Sciatic nerve (tissue), 2 donors: ENCODE measurements at places on chromosomes 2 and 18. TPM values are rescaled to one million over a fixed set of nuclear protein-coding genes. Genes with fewer than 3 reads are reported as not detected.

DNA sequence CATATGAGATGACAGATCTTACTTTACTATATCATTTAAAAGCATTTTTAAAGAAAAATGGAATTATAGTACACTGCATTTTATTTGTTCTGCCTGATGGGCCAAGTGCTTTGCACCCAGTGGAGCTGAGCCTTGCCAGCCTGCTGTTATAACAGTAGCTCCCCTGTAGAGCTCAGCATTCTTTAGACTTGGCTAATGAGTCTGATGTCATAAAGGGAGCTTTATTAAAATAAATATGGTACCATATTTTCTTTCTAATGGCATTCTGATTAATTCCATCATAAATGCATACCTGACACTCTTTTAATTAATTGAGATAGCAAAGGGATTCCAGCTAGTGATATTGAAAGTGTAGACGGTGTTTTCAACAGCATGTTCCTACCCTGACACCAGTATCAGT, 40.7 kb downstream of the PARD3B start:
- DNase-seq: no peak

DNA sequence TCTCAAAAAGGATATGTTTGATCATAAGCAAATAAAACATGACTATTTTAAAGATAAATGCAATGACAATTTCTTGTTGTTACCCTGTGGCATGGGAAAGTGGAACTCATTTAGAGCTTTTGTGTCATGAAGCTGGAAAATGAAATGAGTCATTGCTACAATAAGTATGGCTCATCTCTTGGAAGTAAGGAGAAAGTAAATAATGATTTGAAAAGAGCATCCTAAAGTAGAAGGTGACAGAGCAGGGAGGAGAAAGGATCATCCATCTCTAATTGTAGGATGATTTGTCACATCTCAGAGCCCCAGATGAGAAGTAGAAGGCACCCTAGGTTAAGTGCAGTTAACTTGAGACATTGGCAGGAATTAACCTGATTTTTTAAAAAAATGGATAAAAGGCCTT, 200.5 kb downstream of the CPS1 start:
- DNase-seq: no peak

DNA sequence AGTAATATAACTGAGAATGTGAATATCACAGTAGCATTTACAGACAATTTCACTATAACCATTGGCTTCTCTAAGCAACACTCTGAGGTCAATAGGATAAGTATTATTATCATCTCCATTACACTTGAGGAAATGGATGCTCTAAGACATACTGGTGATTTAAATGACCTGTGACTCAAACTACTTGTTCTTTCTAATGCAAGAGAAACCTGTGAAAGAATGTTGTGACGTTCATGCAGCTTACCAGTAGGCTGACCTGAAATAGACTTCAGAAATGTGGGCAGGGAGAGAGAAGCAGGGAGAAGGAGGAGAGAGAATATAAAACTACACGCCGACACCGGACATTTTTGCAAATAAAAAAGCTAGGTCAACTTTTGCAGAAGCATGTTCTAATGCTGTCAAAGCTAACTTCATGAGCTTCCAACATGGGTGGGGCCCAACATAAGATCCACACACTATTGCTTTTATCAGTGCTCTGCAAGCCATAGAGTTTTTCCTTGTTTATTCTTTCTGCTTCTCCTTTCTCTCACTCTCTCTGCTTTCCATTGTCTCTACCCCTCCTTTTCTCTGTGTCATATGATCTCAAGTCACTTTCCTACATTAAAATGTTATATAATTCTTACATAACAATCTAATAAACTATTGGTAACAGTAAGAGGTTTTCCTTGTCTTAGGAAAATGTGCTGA, 217.6 kb upstream of the FN1 start:
- no peak for DNase-seq

DNA sequence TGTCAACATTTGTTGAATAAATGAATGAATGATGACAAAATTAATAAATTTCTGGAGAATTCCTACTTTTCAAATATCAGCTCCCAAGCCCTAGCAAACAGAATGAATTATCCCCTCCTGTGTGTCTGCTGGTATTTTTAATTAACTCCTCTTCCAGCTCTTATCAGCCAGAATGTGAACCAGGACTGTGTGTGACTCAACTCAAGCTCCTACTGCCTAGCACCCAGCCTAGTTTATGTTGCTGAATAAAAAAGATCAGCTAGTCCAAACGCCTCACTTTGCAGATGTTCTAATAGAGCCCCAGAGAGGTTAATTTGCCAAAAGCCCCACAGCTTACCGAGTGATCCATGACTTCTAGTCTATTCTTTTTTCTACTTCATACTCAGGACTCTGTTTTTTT, 50.3 kb downstream of the RABL2A start:
- no peak for DNase-seq

GRCh38 chr2:224442071-224442967, 40.4 kb upstream of the FAM124B start:
- DNase-seq: peak; percentile 63

DNA sequence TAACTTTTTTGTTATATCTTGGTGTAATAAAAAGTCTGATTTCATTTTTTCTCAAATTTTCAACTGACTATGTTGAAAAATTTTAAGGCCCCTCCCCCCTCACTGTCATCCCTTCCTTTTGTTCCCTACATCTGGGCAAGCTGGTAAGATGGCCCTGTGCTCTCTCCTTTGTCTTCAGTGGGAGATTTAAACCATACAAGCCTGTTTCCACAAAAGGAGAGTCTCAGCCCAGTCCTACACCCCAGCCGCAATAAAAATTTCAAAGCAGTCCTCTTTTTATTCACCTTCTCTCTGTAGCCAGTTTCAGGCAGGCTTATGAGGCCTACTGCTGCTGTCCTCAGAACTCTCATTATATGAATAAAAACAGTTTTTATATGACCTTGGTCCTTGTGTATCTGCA, 630.5 kb downstream of the CBLN2 start:
- DNase-seq: no peak

- no peak for DNase-seq
Observed at GRCh38 chr2:227824711-227825110, 11.1 kb downstream of the CCL20 start.

DNA sequence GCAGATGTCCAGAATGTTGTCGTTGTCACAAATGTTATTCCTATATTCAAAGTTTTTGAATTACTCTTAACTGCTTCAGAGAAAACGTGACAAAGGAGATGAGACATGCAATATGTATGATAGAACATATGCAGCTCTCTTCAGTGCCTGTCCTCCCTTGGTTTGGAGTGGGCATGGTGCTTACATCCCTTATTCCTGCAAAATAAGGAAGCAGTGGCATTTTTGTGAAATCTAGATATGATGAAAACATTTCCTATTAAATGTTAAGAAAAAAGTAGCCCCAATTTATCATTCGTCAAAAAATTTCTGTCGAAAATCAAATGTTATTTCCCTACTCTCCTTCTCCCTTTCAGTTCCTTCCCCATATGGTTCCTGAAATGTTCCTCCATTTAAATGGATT, 457.5 kb upstream of the FANCL start:
- no peak for DNase-seq

DNA sequence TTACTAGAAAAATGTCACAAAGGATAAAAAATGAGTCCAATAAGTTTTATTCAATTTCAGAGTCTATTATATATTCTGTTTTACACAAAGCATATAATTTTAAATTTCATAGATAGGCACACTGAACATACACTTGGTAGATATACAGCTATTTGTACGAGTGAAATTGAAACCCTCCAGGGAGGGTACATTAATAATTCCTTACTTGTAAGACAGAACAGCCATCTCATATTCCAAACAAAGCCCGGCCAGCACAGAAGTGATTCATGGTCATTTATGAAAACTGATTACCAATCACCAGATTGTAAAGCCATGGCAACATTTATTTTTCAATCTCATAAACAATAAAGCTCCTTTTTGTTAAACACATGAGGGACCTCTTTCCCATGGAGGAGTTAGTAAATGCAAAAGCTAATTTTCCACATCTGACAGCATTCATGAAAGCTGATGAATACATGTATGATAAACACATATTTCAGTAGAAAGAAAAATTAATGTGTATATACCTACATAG, 190.6 kb downstream of the TDRD15 start:
- no peak for DNase-seq

DNA sequence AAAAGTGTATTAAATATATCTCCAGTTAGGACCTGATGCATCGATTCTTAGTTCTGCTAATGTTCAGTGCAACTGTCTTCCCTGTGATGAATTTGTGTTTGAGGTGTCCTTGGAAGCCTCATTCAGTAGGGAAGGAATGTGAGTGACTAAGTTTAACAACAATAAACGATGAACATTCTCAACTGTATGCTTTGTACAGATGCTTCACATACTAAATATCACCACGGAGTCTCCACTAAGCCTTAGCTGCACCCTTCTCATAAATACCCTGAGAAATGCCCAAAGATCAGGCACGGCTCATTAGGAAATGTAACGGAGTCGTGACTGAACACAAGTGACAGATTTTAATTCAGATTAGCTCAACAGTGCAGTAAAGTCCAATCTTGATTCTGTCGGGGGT, 24.4 kb upstream of the AGFG1 start:
- DNase-seq: no peak

GRCh38 chr2:194465641-194466040, 1191.4 kb upstream of the SLC39A10 start:
- no peak for DNase-seq

DNA sequence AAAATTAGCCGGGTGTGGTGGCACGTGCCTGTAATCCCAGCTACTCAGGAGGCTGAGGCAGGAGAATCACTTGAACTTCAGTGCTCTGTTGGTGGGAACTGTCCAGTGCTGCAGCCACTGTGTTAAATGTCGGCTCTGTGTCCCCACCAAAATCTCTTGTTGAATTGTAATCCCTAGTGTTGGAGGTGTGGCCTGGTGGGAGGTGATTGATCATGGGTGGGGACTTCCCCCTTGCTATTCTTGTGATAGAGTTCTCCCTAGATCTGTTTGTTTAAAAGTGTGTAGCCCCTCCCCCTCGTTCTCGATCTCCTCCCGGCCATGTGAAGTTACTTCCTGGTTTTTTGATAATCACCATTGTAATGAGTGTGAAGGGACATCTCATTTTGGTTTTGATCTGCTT, 9.8 kb upstream of the RPL31 start:
- no peak for DNase-seq

DNA sequence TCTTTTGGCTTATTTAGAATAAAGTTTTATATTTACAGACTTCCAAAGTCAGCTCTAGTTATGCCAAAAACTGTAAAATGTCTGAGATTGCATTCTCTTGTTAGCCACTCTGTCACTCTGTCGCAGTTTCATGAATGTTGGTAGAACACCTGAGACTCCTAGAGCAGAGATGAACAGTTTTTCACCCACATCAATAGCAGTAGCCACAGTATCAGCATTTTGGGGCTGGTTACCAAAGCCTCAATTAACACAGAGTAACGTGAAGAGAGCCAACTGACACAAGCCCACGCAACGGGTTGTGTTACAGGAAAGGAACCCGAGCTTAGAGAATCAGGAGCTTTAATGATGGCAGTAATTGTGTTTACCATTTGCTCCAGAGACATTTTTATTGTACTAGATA, 443.0 kb upstream of the SLC39A10 start:
- DNase-seq: no peak

DNA sequence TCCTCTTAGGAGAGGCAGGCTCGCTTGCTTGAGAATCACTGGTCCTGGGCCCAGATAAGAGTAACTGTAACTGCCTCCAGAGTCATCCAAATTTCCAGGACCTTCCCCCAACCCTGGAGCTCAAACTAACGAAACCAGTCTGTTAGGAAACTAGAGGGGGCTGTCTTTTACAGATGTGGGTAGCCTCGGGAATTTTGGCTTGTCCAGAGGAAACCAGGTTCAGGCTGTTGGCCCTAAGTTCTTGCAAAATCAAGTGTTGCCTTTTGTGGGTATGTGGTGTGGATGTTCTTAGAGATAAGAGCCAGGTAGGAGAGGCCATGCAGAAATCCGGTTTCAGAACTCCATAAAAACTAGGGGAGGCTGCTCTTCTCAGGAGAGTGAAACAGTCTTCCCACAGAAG, 125.0 kb upstream of the DLX2 start:
- DNase-seq: no peak

GRCh38 chr18:56678836-56679565, 27.8 kb downstream of the WDR7 start:
- DNase-seq: no peak

DNA sequence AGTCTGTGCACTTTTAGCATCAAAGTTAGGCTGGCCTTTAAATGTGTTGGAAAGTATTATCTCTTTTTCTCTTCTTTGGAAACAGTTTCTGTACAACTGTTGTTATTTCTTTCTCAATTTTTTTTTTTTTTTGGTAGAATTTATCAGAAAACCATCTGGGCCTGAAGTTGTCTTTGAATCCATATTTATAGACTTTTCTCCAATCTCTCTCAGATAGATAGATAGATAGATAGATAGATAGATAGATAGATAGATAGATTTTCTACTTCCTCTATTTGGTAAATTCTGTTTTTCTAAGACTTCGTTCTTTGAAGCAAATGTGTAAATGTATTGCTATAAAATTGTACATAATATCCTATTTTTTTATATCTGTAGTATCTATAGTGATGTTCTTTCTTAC, 17.5 kb downstream of the DNAJC10 start:
- no peak for DNase-seq

- DNase-seq: no peak
Observed at GRCh38 chr18:24204904-24205303, 66.0 kb downstream of the CABYR start.

DNA sequence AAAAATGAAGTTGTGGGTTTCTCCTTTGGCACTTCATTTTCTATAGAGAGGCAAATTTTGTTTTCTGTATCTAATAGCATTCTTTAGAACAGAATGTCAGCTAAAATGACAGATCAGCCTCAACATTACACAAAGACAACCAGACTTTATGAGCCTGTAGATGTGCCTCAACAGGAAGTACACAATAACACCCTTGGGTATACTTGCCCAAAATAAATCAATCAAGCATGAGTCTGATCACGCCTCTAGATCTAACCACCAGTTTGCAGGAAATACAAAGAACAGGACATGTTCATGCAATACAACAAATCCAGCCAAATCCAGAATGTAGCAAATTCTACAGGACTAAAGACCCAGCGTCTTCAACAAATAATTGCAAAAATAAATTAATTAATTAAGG, 11.2 kb upstream of the DAPL1 start:
- no peak for DNase-seq

DNA sequence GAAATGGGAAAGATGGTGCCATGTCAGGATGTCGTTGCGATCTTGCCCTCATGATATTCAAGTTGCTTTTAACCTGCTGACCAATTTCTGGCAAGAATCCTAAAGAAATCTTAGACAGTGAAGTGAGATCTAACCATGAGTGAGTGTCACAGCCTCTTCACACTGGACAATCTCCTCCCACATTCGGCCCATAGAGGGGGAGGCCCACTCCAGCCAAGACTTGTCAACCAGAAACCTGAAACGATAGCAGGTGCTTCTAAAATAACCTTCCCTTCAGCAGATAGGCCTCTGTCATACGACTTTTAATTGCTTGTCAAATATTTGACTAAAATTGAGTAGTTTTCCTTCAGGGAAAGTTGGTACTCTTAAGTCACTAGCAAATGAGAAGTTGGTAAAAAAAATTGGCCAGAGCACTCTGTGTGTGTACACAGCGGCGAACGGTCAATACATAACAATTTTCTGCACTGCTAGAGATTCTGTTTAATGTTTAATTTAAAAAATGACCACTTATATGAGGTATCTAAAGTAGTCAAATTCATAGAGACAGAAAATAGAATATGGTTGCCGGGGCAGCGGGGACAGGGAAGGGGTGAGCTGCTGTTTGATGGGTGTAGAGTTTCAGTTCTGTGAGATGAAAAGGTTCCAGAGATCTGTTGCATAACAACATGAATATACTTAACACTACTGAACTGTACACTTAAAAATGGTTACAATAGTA, 110.2 kb downstream of the VAPA start:
- no peak for DNase-seq

- DNase-seq: no peak
Observed at GRCh38 chr2:231900972-231901371, 25.2 kb downstream of the NPPC start.

Gene EML6
- 0.89 TPM for total RNA-seq

Gene GMPPA
- 25.9 TPM for total RNA-seq
